ENCODE measurements at places on chromosomes 6 and 20. TPM values are rescaled to one million over a fixed set of nuclear protein-coding genes. Genes with fewer than 3 reads are reported as not detected.
A peak's percentile ranks its signal among the peaks of the same experiment; 100 is the strongest.

- no peak for DNase-seq
Measured at GRCh38 chr20:7710440-7710839, 229.8 kb downstream of the HAO1 start.

The WFDC2 gene
- not detected for total RNA-seq

The ACSS1 gene
- 0.08 TPM for total RNA-seq

DNA sequence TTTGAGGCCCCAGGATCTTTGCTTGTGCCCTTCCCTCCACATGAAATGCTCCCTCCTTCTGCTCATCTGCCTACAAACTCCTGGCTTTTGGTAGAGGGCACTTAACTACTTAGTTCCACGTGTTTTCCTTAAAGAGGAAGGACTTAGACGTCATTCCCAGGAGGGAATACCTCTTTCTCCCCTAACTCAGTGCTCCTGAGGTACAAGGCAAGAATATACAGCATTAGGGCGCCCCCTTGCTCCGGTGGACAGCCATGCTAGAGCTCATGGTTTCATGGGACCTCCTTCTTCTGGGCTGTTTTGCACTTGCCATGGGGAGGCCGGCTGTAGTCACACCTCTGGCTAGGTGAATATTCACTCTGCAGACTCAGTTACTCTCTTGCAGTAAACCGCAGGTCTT lies 93.8 kb upstream of the LY86 start:
- DNase-seq, result peak; percentile 22

GRCh38 chr6:12181481-12181880 lies 108.7 kb upstream of the EDN1 start:
- no peak for DNase-seq

The IP6K3 gene
- total RNA-seq, result not detected

The RBPJL gene
- not detected for total RNA-seq

The TREM1 gene
- total RNA-seq, result 0.57 TPM

GRCh38 chr6:25788305-25788922 lies 33.9 kb downstream of the SLC17A4 start:
- peak; percentile 65 for DNase-seq

The ZNF335 gene
- total RNA-seq, result 13.6 TPM

The AK9 gene
- 3.0 TPM for total RNA-seq

GRCh38 chr6:123908797-123909196 lies 105.1 kb downstream of the NKAIN2 start:
- no peak for DNase-seq

DNA sequence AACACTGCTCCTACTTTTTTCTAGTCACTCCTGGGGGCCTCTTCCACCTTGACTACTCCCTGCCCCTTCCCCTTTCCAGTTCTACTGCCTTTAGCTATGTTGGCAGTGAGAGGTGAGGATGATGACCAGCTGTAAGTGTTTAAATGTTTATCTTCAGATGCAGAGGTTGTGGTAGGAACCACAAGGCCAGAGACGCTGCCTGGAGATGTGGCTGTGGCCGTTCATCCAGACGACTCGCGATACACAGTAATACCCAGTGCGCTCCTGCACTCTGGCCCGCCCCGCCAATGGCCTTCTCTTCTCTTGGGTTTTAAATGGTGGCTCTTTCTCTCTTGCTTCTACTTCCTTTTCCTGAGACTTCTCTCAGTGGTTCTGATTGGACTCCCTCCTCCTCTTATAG lies 4.6 kb downstream of the VARS2 start:
- no peak for DNase-seq

- DNase-seq, result no peak
Measured at GRCh38 chr20:2219481-2220006, 76.3 kb upstream of the TGM3 start.

The SOBP gene
- 4.3 TPM for total RNA-seq

DNA sequence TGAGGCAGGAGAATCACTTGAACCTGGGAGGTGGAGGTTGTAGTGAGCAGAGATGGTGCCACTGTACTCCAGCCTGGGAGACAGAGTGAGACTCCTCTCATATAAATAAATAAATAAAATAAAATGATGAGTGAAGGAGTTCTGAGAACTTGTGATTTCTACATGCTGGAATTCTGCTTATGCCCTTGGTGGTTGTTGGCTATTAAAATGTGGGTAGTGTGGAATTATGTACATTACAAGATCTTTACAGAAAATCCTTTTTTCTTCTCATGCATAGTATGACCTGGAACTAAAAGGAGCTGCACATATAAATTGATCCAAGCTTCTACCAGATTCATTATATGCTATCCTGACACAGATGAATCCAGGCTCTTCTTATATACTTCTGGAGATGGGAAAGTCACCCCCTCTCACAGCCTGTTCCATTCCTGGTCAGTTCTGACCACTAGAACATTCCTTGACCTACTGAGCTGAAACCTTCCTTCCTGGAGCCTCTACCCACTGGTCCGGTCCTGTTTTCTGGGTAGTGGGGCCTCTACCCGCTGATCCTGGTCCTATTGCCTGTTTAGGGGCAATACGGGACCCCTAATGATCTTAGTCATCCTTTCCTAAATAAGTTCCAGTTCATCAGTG lies 37.7 kb upstream of the TAF8 start:
- no peak for DNase-seq

DNA sequence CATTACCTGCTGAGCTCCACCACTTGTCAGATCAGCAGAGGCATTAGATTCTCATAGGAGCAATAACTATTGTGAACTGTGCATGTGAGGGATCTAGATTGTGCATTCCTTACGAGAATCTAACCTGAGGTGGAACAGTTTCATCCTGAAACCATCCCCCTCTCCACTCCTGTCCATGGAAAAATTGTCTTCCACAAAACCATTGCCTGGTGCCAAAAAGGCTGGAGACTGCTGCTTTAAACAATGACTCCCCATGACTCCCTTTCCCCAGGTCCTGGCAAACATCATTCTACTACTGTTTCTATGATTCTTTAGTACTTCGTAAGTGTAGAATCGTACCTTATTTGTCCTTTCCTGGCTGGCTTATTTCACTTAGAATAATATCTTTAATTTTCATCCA lies 9.7 kb upstream of the DYNLRB1 start:
- no peak for DNase-seq

The SYNJ2 gene
- 68.5 TPM for total RNA-seq

The RAB32 gene
- total RNA-seq, result 33.2 TPM

GRCh38 chr20:14634665-14635064 lies 297.3 kb upstream of the FLRT3 start:
- DNase-seq, result peak; percentile 4

The MCCD1 gene
- total RNA-seq, result not detected

DNA sequence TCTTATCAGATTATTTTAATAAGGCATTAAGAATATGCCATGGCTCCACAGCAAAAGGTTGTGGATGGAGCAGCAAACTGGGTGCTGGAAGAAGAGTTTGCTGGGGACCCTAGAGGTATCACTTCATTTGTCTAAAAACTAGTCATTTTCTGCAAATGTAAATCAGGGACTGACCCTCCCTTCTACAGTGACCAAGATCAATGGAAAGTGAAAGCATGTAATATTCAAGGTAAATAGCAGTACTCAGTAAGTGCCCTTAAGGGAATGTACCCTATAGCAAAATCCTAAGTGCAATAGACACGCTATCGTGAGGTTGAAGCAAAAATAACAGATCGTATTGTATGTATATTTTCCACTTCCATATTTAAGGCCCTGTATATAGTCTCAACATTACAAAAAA lies 38.7 kb downstream of the TRDN start:
- no peak for DNase-seq
